ENCODE measurements at places on chromosomes 3 and 15.

- DNase-seq, result no peak
Observed at GRCh38 chr15:88606070-88606794, 14.9 kb upstream of the AEN start.

GRCh38 chr3:58198362-58198761 lies 12.4 kb downstream of the DNASE1L3 start:
- no peak for DNase-seq

GRCh38 chr15:50886611-50887345 lies 21.7 kb upstream of the AP4E1 start:
- DNase-seq, result no peak

DNA sequence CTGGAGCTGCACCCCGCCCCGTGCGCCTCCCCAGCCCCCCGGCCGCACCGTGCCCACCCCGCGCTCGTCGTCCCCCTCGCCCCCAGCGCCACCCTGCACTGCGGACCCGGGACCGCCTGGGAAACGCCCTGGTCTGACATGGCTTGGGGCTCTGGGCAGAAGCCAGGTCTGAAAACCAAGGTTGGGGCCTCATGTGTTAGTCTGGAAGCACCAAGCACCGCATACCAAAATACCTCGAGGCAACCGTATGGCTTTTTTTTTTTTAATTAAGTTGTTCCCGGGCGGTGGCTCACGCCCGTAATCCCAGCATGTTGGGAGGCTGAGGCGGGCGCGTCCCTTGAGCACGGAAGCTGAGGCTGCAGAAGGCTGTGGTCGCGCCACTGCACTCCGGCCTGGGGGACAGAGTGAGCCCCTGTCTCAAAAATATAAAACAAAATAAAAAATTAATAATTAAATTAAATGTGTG lies 91.5 kb upstream of the CHD2 start:
- DNase-seq, result no peak

- no peak for DNase-seq
Observed at GRCh38 chr3:143928056-143928455, 43.6 kb upstream of the DIPK2A start.

DNA sequence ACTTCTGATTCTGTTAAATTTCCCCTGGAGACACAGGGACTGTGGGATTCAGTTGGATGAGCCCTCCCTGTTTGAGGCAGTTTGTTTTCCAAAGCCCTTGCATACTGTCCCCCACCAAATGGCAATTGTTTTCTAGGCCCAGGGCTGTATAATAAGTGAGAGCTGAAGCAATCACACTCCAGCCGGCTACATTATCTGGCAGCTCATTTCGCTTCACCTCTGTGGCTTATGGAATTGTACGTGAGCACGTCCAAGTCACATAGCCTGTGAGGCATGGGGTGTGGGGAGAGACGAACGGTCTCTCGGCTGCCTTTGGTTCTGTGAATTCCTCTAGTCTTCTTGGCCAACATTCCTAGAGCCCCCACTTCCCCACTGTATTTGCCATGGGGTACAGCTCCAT lies 10.7 kb downstream of the RBP2 start:
- DNase-seq, result no peak

GRCh38 chr15:82959423-82959822 lies 6.9 kb upstream of the HOMER2 start:
- no peak for DNase-seq

DNA sequence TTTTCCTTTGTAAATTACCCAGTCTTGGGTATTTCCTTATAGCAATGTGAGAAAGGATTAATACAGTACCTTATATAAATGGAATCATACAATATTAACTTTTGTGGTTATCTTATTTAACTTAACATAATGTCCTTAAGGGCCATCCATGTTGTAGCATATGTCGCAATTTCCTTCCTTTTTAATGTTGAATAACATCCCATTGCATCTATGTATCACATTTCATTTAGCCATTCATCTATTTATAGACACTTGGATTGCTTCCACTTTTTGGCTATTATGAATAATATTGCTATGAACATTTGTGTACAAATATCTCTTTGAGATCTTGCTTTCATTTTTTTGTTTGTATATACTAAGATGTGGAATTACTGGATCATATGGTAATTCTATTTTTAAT lies 342.2 kb downstream of the PDCD6IP start:
- DNase-seq, result no peak

DNA sequence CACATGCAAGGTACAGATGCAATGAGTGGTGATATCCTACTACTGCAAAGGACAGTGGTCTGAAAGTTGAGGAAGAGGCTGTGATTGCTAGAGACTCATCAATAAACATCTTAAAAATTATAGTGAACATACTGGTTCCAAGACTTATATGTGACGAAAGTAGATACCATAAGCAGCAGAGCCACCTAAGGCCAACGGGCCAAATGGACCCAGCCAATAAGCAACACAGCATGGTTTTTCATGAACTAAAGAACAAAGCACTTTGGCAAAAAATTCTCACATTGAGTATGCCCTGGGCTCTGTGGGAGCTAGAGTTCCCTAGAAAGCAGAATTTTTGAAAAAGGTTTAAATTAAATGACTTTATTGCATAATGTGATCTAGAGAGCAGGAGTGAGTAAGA lies 272.1 kb downstream of the SI start:
- DNase-seq, result no peak

DNA sequence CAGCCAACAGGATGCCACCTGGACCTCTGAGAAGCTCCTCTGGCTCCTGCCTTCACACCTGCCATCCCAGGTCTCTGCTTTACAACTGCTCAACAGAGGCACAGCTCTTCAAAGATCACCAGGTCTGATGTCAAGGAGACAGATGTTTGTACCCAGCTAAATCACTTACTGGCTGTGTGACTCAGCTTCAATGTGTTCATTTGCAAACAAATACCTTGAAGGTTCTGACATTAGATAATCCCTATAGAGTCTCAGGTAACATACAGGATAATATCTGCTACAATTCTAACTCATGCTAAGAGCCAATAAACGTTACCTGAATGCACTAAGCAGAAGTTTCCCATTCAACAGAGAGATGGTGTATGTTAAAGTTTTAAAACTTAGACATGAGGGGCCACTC lies 163.4 kb upstream of the IGF1R start:
- DNase-seq, result no peak

- peak; percentile 34 for DNase-seq
Observed at GRCh38 chr15:40282147-40282868, 556 bp downstream of the ANKRD63 start.

DNA sequence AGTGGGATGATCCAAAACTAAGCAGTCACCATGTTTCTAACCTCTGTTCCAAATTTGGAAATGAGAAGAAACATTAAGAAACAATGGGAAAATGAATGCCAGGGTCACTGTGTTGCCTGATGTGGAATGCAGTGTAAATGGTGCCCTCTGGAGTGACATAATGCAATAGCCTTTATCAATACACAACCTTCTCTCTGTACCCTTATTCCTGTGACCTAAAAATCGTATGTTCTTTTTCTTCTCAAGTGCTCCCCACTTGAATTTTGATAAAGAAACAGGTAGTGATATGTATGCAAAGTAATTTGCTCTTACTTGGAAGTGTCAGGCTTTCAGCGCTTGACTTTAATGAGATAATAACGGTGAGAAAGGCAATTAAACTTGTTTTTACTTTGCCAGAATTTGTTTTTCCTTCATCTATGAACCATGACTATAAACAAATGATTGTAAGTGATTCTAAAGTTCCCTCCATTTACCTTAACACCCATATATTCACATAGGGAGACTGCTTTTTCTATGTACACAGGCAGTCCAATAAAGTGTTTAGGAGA lies 145.8 kb upstream of the THRB start:
- DNase-seq, result peak; percentile 45

Measured in SJCRH30 (cell line).